ENCODE measurements at places on chromosomes 12 and 14.

DNA sequence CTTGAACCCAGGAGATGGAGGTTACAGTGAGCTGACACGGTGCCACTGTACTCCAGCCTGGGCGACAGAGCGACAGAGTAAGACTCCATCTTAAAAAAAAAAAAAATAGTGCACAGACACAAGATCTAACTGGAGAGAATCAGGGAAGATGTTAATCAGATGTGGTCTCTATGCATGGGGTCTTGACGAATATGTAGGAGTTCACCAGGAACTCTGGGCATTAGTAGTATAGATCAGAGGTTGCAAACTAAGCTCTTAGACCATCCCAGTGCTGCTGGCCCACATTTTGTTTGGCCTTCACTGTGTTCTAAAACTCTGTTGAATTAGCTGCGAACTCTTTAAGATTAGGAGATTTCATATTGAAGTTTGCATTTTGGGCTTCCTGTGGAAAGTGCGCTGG, 31.6 kb downstream of the SNRNP35 start:
- no peak for DNase-seq

DNA sequence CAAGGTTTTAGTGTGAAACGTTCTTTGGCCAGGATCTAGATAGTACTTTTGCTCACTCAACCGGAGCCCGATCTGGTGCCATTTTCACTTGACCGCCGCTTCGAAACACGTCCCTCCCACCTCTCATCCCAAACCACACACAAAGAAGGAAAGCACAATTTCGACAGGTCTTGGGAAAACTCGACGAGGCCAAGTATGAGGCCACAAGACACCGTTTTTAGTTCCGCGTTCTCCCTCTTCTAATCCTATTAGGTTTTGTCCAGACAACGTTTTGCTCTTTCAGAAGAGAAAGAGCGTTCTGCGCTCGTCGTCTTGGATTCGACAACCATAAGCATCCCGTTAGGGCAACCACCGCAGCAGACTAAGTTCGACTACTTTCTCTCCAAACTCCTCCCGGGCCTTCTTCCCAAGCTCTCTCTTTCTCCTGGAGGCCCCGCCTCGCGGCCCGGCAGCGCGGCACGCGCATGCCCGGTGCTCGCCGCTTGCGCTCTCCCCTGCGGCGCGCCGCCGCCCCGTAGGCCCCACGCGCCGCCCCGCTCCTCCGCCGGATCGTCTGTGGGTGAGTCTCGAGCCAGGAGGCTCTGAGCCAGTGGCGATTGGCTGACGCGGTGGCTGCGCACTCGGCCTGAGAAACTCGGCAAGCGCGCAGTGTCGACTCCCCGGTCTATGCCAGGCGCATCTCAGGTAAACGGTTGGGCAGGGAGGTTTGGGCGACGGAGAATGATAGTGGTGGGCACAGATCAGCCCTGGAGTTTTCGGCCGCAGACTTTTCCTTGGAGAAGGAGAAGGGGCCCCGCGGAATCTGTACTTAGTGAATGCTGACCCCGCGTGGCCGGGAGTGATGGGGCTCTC, at the start of gene MIPOL1:
Gene MIPOL1, plus strand, starts transcription at position 517 of the 852 bp plus-strand sequence. CDS start 49,952 bp downstream, outside the sequence.
- DNase-seq, result peak; percentile 88

DNA sequence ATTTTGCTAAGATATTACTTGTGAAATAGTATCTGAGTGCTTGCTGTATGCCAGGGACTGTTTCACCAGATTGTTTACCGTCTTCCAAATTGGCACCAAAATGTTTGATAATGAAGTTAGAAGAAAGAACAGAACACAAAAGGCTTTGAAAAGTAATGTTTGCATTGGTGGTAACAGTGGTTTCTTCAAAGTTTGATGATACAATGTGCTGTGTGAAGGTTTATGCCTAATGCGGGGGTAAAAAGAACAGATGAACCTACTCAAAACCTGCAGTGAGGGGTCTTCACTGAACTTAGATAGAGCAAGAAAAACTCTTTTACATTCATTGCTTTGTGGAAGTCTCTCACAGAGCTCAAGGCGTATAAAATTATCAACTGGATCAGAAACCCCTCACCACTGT, 76.2 kb downstream of the PRKCH start:
- DNase-seq, result no peak

- DNase-seq, result no peak
Observed at GRCh38 chr14:92898566-92899131, 24.3 kb upstream of the CHGA start.

DNA sequence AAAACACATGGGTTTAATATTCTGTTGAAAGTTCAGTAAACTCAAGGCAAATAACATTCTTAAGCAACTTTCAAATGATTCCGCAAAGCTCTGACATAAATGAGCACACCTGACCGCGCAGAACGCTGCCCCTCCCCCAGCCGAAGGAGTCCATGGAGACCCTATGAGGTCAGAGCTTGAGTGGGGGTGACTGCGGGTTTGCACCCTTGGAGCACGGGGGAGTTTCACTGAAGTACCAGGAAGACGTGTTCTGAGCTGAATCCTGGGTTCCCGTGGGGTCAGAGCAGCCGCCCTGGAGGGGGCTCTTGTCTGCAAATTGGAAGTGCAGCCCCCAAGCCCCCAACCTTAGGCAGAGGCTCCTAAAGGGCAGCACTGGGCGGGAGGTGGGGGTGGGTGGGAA, 324.1 kb upstream of the SFSWAP start:
- DNase-seq, result no peak

DNA sequence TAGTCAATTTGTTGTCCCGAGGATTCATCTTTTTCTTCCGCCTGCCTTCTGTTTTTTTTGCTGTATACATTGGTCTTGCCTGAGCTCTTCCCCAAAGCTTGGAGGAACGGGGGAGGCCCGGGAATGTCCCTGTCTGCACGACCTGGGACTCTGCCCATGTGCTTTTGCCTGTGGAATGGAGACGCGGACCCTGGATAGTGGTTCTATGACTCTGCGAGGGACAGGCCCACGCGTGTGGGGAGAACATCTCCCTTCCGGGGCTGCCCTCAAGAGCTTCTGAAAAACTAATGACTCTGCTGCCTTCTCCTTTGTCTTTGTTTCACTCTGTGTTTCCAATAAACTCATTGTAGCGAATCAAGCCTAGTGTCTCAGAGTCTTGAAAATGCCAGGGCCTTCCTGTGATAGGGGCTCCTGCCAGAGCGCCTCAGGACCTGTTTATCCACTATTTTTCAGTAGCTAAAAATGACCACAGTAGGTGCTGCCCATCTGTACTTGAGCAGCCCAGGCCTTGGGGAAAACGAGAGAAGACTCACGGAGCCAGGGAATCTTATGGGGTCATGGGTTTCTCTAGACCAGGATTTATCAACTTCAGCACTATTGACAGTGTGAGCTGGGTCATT, 12.3 kb downstream of the KRT83 start:
- DNase-seq, result no peak

DNA sequence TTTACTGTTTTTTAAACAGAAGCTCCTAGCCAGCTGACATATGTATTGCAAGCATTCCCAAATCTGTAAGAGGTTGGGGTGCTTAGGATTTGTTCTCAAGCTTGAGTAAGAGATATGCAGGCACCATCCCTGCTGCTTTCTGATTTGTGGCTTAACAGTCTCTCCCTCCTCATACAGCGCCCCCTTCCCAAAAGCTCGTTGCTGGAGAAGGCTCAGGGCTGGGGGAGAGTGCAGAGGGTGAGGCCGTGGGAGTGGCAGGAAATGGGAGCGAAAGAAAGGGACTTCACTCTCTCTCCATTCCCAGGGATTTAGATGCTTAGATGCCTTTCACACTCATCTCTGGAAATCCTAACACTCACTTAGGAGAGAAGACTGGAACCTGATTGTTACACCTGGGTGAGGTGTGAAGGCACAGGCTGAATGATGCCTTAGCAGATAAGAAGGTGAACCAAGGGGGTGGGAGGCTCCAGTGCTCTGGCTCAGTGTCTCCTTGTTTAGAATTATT, 172.0 kb downstream of the C12orf75 start:
- DNase-seq, result no peak
